ENCODE measurements at places on chromosomes 1 and 21.

DNA sequence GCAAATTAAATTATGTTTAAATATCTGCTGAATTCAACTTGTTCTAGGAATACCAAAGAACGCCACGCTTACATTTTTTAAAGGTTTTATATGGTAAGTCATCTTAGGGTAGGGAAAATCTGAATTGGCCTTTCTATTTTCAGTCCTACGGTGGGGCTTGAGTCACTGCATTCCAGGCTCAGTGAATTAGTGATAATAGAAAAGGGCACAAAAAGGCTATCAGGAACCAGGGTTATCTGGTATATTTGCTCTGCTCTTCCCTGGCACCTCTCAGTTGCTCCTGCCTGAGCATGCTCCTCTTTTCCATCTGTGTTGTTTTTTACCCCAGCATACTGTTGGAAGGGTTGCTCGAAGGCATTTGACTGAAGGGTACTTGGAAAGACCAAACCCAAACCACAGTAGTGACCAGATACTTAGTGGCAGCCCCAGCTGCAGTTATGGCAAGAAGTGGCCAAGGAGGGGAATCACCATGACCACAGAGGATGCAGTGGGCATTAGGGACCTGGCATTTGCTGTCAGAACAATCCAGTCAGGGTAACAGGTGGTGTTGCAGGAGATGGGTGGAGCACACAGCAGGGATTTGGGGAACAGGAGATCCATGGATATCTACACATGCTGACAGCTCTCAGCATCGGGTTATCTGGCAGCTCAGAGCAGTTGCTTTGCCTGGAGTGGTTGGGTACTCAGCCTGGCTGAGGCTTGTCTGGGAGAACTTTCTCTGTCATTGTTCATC, 2.3 kb downstream of the OVAAL start:
- DNase-seq: no peak

DNA sequence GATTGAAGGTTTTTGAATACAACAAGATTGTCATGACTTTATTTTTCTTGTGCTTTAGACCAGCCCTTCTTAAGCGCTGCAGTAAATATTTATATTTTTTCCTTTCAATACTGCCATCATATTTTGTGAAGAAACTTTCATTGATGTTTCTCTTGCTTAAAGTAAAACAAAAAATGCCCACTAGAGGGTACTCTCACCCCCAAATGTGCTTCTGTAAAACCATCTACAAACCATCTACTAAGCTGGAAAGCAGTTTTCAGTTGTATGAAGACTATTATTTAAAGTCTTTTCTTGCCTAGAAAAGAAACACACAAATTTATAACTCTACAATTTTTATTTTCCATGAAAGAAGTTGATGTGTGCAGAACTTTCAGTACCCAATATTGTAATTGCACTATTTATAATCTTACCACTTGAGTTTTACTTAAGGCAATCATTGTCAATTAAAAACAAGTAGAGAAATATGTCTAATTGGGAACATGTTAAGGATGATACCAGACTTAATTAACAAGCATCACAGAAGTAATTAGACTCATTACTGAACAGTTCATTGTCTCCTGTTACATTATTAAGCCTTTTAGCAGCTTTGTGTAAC, 10.7 kb downstream of the LEPR start:
- DNase-seq: no peak

GRCh38 chr1:198481661-198482060, 58.8 kb downstream of the ATP6V1G3 start:
- no peak for DNase-seq

DNA sequence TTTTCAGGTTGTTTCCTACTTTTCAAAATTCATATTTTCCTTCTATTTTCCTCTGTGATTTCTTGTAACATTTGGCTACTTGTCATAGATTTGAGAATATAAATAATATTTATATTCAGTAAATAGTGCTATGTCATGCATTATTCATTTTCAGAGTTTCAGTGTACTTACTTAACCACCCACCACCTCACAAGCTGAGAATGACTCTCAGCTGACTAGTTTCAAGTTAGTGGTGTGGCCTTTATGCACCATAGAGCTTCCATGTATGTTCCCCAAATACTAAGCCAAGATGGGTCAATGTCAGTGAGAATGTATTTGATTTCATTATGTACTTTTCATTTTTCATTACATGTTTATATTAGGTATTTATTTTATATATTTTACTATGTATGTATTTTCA, 56.9 kb upstream of the RGS1 start:
- no peak for DNase-seq

GRCh38 chr1:12015001-12015491, 4.3 kb upstream of the MIIP start:
- DNase-seq: no peak

DNA sequence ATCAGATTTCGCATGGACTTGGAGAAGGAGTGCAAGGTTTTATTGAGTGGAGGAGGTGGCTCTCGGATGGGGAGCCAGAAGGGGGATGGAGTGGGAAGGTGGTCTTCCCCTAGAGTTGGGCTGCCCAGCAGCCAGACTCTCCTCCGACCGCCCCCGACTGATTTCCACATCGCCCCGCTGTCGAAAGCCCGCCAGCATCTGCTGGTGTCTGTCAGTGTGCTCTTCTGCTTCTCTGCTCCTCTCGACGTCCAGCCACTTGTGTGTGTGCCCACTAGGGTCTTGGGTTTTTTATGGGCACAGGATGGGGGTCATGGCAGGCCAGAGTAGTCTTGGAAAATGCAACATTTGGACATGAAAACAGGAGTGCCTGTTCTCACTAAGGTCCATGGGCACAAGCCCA, 40.1 kb downstream of the EVA1C start:
- DNase-seq: no peak

- DNase-seq: no peak
Observed at GRCh38 chr1:18929686-18930085, 26.8 kb downstream of the IFFO2 start.

GRCh38 chr1:219459351-219460080, 153.4 kb downstream of the ZC3H11B start:
- DNase-seq: no peak

DNA sequence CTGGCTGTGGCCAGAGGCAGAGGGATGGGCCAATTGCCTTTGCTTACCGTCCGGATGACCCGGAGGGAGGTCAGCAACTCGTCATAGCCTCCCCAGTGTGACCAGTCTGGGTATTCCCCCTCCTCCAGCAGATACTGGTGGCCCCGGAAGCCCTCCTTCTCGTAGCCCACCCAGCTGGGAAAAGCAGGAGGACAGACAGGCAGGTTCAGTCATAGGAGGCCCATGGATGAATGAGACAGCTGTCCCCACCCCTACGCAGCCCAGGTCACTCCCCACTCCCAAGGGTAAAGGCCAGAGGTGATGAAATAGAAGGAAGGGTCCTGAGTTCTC, 16.8 kb downstream of the CRYBG2 start:
- no peak for DNase-seq

GRCh38 chr21:43193651-43194302, 25.0 kb downstream of the CRYAA start:
- DNase-seq: no peak

DNA sequence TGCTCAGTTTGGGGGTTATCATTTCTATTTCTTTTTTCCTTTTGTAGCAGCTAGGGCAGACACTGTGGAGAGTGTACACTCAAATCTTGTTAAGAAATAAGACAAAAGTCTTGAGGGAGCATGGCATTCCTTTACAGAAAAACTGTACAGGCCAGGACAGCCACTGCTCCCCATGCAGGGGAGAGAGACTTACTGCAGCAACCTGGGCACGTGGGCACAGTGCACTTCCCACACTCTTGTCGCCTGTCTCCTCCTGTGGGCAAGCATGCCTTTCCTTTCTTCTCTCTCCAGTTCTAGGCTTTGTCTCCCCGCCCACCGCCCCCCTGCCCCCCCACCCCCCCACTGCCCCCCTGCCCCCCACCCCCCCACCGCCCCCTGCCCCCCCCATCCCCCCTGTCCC, 51.9 kb downstream of the PHC2 start:
- no peak for DNase-seq

DNA sequence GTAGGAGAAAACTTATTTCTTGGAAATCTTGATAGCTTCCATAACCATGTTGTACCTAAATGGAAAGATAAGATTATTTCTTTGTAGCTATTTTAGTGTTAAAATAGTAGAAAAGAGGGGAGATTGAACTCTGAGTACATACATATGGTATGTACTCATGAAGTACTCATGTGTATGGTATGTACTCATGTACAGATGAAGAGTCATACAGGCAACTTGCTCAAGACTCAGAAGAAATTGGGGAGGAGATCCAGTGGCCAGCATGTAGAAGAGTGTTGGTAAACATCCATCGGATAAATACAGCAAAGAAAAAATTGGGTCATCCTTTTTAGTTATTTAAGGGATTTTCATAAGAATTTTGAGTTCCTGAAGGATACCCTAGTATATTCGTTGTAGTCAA, 29.0 kb downstream of the MDM4 start:
- no peak for DNase-seq

GRCh38 chr1:9701665-9702064, 50.1 kb downstream of the PIK3CD start:
- no peak for DNase-seq

DNA sequence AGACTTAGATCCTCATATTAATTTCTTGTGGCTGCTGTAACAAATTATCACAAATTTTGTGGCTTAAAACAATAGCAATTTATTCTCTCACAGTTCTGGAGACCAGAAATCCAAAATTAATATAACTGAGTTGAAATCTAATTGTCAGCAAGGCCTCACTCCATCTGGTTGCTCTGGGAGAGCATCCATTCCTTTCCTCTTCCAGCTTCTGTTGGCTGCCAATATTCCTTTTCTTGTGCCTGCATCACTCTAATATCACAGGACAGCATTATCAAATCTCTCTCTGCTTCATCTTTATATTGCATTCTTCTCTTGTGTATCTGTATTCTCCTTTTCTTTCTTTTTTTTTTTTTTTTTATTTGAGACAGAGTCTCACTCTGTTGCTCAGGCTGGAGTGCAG, 9.3 kb downstream of the SLC35A3 start:
- no peak for DNase-seq

- DNase-seq: peak; percentile 12
Observed at GRCh38 chr21:35102488-35103371, 53.6 kb upstream of the RUNX1 start.

- no peak for DNase-seq
Observed at GRCh38 chr1:69315823-69316222, 251.9 kb upstream of the LRRC7 start.

GRCh38 chr1:36639461-36639860, 156.7 kb upstream of the CSF3R start:
- DNase-seq: no peak

GRCh38 chr1:37068897-37069296, 34.6 kb upstream of the GRIK3 start:
- DNase-seq: no peak

GRCh38 chr1:212484701-212485570, 52.2 kb downstream of the NENF start:
- no peak for DNase-seq

- DNase-seq: no peak
Observed at GRCh38 chr1:234956821-234957329, 171.8 kb downstream of the TOMM20 start.

DNA sequence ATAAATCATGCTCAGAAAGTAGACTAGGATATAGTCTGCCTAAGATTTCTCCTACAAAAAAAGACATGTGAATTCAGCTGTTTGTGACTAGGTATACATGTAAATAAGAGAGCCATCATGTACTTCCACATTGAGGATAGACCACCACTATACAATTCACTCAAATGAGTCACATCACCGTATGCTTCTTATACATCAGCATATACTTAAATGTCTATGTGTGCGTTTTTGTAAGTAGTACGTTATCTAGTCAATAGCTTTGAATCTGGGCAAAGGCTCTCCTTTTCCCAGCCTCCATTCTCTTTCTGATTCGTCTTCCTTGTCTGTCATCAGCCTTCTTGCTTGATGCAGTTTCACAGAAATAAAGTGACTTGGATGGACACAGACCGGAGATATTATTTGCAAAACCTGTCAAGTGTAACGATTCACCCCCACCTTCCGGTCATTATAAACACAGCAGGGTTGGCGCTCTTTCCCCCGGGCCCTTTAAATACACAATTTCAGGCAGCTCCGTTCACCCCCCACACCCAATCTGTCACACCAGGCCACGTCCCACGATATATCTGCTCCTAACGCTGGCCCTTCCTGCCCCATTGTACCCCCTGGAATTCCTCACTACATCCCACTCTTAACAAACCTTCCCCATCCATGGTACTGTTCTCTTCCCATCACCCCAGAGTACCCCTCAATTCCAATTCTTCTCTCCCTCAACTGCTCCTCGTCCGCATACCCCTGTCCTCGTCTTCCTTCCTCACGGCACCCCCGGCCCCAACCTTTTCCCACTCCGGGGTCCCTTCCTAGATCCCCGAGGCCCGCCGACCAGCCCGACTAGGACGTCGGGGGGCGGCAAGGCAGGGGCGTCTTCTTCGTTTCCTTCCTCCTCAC, 636 bp downstream of the VAMP4 start:
- peak; percentile 26 for DNase-seq

DNA sequence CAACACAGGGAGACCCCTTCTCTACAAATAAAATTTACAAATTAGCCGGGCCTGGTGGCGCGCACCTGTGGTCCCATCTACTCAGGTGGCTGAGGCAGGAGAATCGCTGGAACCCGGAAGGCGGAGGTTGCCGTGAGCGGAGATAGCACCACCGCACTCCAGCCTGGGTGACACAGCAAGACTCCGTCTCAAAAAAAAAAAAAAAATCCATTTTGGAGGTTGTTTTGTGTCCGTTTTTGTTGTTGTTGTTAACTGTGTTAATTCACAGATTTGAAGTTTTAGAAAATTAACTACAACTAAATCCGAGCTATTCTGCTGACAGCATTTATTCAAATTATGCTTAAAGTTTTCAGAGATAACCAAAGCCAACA, 618 bp downstream of the CLCC1 start:
- no peak for DNase-seq

GRCh38 chr1:101307985-101308689, 71.3 kb downstream of the S1PR1 start:
- DNase-seq: no peak

GRCh38 chr1:182268669-182269068, 122.9 kb downstream of the GLUL start:
- DNase-seq: no peak

DNA sequence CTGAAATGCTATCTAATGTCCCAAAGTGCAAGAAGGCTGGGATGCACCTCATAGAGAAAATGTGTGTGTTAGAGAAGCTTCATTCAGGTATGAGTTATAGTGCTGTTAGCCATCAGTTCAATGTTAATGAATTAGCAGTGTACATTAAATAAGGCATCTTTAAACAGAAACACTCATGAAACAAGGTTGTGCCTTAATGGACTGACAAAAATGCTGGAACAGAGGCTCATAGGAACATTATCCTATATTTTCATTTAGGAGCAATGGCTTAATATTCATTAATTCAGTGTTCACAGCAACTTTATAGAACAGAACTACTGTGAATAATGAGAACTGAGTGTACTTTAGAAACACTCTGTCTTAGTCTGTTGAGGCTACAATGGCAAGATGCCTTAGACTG, 15.2 kb upstream of the FAM89A start:
- no peak for DNase-seq

All from activated CD4-positive, alpha-beta T cell treated with anti-CD3 and anti-CD28 coated beads, Interleukin-2, amount 50 U/mL, for 4 hours (primary cell).